ENCODE measurements at places on chromosomes 7 and 10. TPM values are rescaled to one million over a fixed set of nuclear protein-coding genes. Genes with fewer than 3 reads are reported as not detected.

Gene RNF133
- not detected for total RNA-seq

Gene ARL5B
- total RNA-seq, result 8.3 TPM

DNA sequence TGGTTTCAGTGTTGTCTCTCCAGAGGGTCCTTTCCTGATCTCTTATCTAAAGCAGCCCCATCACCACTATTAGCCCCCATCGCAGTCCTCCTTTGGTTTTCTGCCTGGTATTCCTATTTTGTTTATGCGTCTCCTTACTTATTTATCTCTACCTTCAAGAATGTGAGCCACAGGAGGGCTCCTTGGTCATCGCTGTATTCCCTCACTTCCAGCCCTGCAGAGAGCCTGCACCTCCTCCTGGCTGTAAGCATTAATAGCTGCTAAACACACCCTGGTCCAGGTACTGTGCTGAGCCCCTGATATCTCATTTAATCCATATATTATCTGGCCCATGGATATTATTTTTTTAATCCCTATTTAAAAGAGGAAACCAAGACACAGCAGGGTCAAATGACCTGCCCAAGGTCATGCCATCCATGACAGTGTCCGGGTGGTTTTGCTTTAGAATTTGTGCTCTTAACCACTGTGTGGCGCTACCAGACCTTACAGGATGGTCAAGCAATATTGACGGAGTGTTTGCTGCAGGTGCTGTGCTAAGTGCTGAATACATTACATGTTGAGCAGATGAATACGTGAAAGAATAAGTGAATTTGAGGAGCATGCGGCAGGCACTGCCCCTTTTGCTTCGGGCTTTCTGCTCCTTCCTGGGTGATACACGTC, 227.2 kb downstream of the ADAM12 start:
- H3K27ac ChIP-seq, result no peak overlapping the region
- H3K4me3 ChIP-seq, result no peak overlapping the region
- H3K27me3 ChIP-seq, result no peaks in the 10 kb centered on the region
- no peak for DNase-seq

DNA sequence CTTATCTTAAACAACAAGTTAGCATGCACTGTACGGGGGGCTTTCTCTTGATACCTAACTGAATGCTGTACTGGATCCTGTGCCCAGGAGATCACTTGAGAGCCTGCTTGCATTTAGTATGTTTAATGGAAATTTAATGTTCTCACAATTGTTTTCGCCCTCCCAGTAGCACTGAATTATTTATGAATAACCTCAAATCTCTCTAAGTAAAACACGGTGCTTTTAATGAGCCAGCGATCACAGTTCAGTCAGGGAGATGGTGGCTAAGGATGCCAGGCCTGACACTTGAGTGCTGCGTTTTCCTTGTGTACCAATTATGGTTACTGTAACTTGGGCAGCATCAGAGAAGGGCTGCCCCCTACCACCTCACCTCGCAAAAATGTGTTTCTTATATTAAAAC, 115.5 kb upstream of the ADARB2 start:
- H3K27ac ChIP-seq, result no peak overlapping the region
- no peaks in the 10 kb centered on the region for H3K4me1 ChIP-seq
- no peak overlapping the region for H3K4me3 ChIP-seq

Gene COPS6
- 18.1 TPM for total RNA-seq

- no peaks in the 10 kb centered on the region for H3K27me3 ChIP-seq
- H3K4me1 ChIP-seq, result peaks cover 13% of the 10 kb centered on the region
- no peaks in the 10 kb centered on the region for H3K36me3 ChIP-seq
- no peak overlapping the region for H3K4me3 ChIP-seq
These were observed 39.5 kb downstream of the KLF6 start for GRCh38 chr10:3745521-3745920.

Gene PNLIPRP2
- not detected for total RNA-seq

DNA sequence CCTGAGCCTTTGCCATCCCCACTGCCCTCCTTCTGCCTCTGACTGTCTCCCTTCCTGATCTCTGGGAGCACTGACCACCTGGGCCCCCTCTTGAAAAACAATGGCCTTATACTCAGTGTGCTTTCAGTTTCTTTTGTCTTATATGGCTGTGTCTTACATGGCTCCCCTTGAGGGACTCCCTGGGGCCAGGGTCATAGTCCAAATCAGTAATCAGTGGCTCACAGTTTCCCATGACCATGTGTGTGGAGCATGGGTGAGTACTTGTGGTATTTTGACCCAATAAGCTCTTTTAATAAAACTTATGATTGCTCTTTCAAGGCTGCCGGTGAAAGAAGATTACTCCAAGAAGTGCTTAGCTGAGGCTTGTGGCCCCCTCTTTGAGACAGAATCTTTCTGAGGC, 62.4 kb upstream of the PCBD1 start:
- H3K36me3 ChIP-seq, result no peaks in the 10 kb centered on the region
- no peaks in the 10 kb centered on the region for H3K27me3 ChIP-seq
- DNase-seq, result no peak
- H3K4me1 ChIP-seq, result no peaks in the 10 kb centered on the region

DNA sequence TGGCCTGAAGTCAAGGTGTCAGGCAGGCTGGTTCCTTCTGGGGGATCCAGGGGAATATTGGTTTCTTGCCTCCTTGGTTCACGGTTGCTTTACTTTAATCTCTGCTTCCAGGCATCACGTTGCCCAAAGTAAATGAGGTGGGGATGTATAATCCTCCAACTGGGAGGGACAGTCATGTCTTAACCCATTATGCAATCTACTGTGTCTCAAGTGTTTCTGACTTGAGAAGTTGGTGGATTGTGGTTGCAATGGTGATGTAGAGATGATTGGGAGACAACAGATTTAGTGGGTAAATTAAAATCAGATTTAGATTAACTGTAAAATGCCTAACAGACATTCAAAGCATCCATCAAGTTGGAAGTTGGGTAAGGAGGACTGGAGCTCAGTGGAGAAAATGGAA, 32.7 kb downstream of the TBXAS1 start:
- no peak for DNase-seq
- no peaks in the 10 kb centered on the region for H3K36me3 ChIP-seq
- no peaks in the 10 kb centered on the region for H3K27me3 ChIP-seq

GRCh38 chr7:1815051-1815481, 145.0 kb downstream of the ELFN1 start:
- no peaks in the 10 kb centered on the region for H3K36me3 ChIP-seq
- no peak overlapping the region for H3K27ac ChIP-seq
- H3K4me3 ChIP-seq, result no peak overlapping the region
- peaks cover 8% of the 10 kb centered on the region for H3K4me1 ChIP-seq
- H3K27me3 ChIP-seq, result no peaks in the 10 kb centered on the region

DNA sequence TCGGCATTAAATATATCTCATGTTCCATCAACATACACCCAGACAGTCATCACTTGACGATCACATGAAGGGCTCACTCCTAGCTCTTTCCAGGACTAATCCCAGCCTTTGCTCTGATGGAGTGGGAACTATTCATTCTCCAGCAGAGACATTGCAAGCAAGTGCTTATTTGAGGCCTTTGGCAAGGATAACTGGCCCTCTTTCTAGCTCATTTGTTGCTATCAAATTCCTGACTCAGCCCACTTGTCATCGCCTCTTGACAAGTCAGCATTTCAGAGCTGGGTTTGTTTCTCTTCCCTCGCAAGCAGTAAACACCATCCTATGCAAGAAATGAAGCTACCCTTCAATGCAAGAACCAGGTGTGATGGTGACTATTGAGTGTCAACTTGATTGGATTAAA, 1165.7 kb upstream of the AUTS2 start:
- H3K4me1 ChIP-seq, result no peaks in the 10 kb centered on the region
- H3K27me3 ChIP-seq, result no peaks in the 10 kb centered on the region
- no peak for DNase-seq
- no peak overlapping the region for H3K4me3 ChIP-seq
- H3K36me3 ChIP-seq, result no peaks in the 10 kb centered on the region
- H3K27ac ChIP-seq, result no peak overlapping the region

Gene OR2A12
- total RNA-seq, result not detected

Gene C10orf62
- not detected for total RNA-seq

DNA sequence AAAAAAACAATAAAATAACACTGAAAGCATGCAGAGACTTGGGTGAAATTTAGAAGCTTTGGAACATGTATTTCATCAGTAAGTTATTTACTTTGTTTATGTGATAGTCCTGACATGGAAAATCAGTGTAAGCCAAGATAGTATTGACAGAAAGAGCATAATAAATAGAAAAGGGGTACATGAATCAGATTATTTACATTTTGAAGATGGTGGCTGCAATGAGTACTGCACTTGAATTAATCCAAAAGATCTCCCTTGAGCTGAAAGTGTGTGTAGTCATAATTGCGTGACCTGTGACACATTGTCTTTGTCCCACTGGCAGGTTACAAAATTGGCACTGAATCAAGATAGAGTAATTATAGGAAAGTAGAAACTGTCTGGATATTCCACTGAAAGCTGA, 562.9 kb downstream of the GFRA1 start:
- no peaks in the 10 kb centered on the region for H3K36me3 ChIP-seq
- no peak for DNase-seq
- no peaks in the 10 kb centered on the region for H3K27me3 ChIP-seq
- H3K4me1 ChIP-seq, result no peaks in the 10 kb centered on the region
- no peak overlapping the region for H3K4me3 ChIP-seq

- H3K4me3 ChIP-seq, result no peak overlapping the region
- H3K4me1 ChIP-seq, result no peaks in the 10 kb centered on the region
- H3K27me3 ChIP-seq, result no peaks in the 10 kb centered on the region
- no peaks in the 10 kb centered on the region for H3K36me3 ChIP-seq
- no peak overlapping the region for H3K27ac ChIP-seq
- DNase-seq, result no peak
These were observed 182.2 kb downstream of the HTR7 start for GRCh38 chr10:90675621-90676020.

DNA sequence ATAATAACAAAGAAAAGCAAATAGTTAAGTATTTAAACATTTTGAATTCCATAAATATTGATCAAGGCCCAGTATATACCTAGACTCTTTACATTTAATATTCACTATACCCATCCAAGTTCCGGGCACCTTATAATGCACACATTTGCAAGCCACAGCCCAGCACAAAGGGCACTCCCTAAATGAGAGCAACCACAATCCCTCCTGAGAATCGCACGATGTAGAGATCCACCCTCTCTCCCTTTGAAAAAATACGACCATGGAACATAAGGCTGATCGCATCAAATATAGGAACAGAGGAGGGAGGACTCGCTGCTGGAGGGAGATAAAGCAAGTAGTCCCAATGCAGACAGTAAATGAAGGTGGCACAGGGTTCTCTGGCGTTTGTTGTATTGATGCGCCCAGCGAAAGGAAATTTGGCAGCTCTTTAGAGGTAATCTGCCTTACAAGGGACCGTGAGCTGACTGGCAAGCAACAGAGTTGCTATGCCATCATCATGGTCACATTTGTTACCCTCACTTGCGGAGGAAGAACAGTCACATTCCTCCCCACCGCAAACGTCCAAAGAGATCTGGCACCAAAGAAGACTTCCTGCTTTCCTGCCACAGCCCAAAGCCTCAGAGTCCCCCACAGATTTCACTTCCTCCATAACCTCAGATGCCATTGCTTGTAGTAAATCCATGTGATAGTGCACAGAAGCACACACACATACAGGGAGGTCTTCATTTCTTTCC, 16.1 kb upstream of the TAS2R40 start:
- H3K27ac ChIP-seq, result no peak overlapping the region
- peak; percentile 14 for DNase-seq
- H3K4me1 ChIP-seq, result no peaks in the 10 kb centered on the region
- H3K4me3 ChIP-seq, result no peak overlapping the region

DNA sequence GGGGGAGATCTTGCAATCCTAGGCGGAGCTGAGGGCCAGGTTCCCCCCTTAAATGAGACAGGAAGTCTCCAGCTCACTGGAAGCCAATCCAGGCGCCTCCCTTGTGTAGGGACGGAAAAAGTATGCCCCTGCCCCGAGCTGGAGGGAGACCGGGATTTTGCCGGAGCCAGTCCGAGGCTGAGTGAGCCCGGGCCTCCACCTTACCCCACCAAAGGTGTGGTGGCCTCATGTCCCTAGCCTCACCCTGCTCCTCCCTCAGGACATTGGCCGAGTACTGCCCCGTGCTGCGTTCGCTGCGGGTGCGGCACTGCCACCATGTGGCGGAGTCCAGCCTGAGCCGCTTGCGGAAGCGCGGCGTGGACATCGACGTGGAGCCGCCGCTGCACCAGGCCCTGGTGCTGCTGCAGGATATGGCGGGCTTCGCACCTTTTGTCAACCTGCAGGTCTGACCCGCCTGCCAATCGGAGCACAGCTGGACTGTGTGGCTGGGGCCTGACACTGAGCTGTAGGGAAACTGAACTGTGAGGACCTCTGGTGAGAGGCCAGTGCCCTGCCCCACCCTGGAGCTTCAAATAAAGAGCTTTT, 2.0 kb downstream of the FBXL15 start:
- peaks cover 16% of the 10 kb centered on the region for H3K4me1 ChIP-seq
- H3K4me3 ChIP-seq, result peak overlapping the region; percentile 92
- peaks cover 8% of the 10 kb centered on the region for H3K27me3 ChIP-seq
- H3K36me3 ChIP-seq, result peaks cover 15% of the 10 kb centered on the region
- H3K27ac ChIP-seq, result peak overlapping the region; percentile 85
- DNase-seq, result no peak

- no peaks in the 10 kb centered on the region for H3K36me3 ChIP-seq
- H3K27ac ChIP-seq, result no peak overlapping the region
- H3K4me1 ChIP-seq, result no peaks in the 10 kb centered on the region
- no peaks in the 10 kb centered on the region for H3K27me3 ChIP-seq
- no peak for DNase-seq
These were observed 70.8 kb upstream of the KDM7A start for GRCh38 chr7:140247559-140247958.

- H3K4me3 ChIP-seq, result no peak overlapping the region
- no peaks in the 10 kb centered on the region for H3K4me1 ChIP-seq
- no peaks in the 10 kb centered on the region for H3K27me3 ChIP-seq
These were observed 258.5 kb upstream of the AOAH start for GRCh38 chr7:36982766-36983165.

DNA sequence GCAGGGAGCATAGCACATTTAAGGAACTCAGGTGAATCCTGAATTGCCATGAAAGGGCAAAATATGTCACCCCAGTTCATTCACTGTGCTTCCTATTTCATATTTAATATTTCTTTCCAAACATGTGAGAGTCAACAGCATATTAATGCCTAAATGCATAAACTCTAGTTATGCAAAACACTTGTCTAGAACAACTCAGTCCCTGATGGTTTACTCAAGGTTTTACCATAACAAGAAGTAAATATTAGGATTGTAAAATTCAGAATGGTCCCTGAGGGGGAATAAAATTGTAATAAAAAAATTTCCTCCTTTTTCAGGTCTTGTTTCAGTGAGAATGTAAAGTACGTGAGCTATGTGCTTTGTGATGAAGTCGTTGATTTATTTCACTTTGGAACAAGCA, 51.7 kb upstream of the SEPHS1 start:
- no peak overlapping the region for H3K27ac ChIP-seq
- no peak overlapping the region for H3K4me3 ChIP-seq
- H3K36me3 ChIP-seq, result no peaks in the 10 kb centered on the region
- H3K4me1 ChIP-seq, result no peaks in the 10 kb centered on the region
- H3K27me3 ChIP-seq, result no peaks in the 10 kb centered on the region

Gene ERVW-1
- total RNA-seq, result not detected

DNA sequence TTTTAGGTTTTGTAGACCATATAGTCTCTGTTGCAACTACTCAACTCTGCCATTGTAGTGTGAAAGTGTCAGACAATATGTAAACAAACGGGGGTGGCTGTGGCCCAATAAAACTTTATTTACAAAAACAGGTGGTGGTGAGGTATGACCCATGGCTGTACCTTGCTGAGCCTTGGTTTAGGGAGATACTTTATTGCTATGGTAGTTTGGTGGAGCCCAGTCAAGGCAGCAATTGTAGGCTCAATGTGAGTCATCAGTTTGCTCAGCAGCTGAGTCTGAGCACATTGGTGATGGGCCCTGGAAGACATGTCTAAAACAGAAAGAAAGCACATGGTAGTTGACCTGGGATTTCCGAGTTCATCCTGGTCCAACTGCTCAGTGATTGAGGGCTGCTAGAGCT, 242.5 kb downstream of the REEP3 start:
- H3K4me3 ChIP-seq, result no peak overlapping the region
- H3K27me3 ChIP-seq, result no peaks in the 10 kb centered on the region
- peaks cover 14% of the 10 kb centered on the region for H3K4me1 ChIP-seq
- no peak overlapping the region for H3K27ac ChIP-seq
